ENCODE measurements at places on chromosomes 6 and 20.

DNA sequence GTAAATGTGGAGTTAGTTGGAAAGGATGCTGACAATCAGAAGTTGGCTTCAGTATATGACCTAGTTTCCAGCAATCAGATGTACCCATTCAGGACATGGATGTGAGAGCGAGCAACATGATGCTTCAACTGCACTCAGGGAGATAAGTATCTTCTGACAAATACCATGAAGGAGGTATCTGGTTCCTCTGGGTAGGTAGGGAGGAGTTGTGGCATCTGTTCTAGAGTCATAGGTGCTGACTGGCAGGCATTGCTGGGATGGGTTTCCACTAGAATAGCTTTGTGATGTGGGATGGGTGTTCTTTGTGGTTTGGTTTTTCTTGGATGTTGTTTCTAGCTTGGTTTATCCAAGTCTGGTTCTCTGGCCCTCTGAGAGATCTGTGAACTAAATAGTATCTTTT, 3.9 kb upstream of the REV3L start:
- no peak for DNase-seq

DNA sequence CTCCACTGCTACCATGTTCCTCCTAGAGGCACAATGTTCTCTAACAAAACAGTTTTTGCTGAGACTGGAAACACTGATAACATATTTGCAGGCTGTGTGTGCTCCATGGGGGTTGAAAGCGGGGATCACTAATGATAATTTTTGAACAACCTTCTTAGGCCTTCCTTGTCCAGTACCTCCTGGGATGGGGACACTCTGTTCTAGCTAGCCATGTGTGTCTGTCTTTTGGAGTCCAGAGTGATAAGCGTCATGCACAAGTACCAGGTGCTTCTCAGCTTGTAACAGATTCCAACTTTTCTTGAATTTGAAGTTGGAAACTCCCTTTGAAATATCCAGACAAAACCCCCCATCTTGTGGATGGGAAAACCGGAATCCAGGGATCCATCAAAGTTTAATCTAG, 15.2 kb downstream of the PI3 start:
- no peak for DNase-seq

DNA sequence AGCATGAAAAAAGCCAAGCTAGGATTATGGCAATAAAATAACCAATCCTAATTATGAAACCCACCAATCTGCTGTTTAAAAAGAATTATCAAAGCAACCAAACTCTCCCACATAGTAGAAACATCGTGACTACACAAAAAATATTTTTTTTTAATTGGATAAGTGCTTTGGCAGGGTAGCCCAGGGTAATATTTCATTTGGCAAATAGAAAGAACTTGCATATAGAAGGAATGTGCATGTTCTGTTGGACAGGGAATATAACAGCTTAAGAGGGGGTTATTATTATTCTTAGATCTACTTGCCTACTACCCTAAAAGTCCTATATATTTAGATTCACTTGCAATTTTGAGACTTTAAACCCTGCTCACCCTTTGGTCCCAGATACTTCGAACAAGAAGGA, 972 bp downstream of the GSTA3 start:
- DNase-seq = no peak

GRCh38 chr6:78867020-78867369, 356 bp upstream of the IRAK1BP1 start:
- DNase-seq = no peak

GRCh38 chr20:23533161-23533560, 35.1 kb downstream of the CST9L start:
- DNase-seq = no peak

DNA sequence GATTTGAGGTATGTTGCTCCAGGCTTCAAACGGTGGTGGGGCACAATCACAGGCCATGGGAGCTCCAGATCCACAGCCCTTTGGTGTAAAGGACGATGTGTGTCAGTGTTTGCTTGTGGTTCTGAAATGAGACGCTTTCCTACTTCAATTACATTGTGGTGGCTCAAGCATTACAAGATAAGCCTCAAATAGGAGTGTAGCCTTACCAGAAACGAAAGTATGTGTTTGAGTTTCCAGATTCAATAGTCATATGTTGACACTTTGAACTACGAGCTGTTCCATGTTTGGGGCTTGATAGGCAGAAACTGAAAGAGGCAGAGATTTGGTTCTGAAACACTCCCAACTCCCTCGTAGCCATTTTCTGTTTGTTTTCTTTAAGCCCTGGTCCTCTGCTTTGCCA, 187.1 kb downstream of the MYLK4 start:
- no peak for DNase-seq

- no peak for DNase-seq
These were observed 77.2 kb downstream of the GPR6 start for GRCh38 chr6:110055387-110055735.

- no peak for DNase-seq
These were observed 2.8 kb upstream of the E2F1 start for GRCh38 chr20:33688938-33689424.

GRCh38 chr6:33856655-33857054, 52.9 kb upstream of the MLN start:
- no peak for DNase-seq

GRCh38 chr20:31605031-31605901, at the start of gene ID1:
ID1 (plus strand) TSS chr20:31605289; CDS start chr20:31605388, 99 bp downstream.
- peak; percentile 95 for DNase-seq

GRCh38 chr6:161082215-161082614, 90.6 kb downstream of the MAP3K4 start:
- no peak for DNase-seq

- no peak for DNase-seq
These were observed 113.1 kb upstream of the DOK5 start for GRCh38 chr20:54362283-54362682.

- no peak for DNase-seq
These were observed 383.7 kb upstream of the CDH4 start for GRCh38 chr20:60868316-60868891.

DNA sequence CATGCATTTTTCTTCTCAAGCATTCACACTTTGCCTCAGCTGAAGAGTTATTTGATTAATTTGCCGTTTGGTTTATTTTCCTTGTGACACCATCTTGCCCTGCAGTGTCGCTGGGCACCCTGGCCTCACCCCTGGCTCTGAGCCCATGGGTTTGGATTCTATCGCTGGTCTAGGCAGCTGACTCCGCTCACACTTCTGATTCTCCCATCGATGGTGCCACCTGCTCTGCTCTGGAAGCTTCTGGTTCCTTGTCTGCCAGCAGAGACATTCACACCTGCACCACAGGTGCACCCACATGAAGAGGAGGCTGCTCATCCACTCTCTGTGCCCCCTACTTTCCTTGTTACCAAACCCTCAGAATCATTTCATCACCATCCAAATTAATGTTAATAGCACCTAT, 291.6 kb upstream of the CDH4 start:
- no peak for DNase-seq

- DNase-seq = peak; percentile 98
These were observed 15.2 kb upstream of the KCNK15 start for GRCh38 chr20:44730441-44730840.

DNA sequence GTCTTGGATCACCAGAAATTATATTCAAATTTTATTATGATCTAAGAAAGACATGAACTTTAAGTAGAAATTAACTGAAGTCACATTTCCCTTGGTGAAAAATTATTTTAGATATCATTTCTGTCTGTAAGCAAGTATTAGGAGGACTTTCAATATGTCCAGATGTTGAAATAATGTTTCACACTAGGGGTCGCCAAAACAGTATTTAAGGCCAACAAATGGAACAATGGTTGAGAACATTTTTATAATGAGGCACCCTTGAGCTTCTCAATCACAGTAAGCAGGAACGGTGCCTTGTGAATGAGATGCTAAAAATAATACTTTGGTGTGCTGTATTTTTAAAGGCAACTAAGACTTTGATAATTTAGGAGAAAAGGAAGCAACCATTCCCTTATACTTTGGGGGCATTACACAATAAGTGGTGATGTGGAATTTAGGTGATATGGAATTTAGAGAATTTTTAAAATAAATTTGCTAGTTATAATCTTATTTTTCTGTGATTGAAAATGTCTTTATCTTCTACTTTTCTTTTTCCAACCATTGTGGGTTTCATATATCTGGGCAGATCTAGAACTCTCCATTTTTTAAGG, 9.6 kb upstream of the SF3B5 start:
- DNase-seq = peak; percentile 79

GRCh38 chr20:25543068-25543467, 42.3 kb downstream of the NINL start:
- peak; percentile 43 for DNase-seq

GRCh38 chr20:43752561-43753301, 25.9 kb upstream of the GTSF1L start:
- peak; percentile 83 for DNase-seq

- DNase-seq = no peak
These were observed 73.9 kb upstream of the DUSP22 start for GRCh38 chr6:218153-219018.

DNA sequence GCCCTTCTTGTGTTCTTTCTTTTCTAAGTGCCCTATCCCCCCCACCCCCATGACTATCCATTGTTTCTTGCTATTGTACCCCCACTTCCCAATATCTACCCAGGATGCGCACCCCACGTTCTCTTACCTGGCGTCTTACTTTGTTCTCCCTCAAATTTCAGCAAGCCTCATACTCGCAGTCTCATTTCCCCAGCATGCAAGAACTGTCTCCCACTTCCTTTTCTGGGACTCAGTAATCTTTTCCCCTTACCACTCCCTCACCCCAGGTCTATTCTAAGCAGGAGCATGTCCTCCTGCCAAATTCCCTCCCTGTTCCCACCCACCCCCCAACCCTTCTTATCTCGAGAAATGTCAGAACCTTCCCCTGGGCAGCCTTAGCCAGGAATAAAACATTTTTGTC, 1.7 kb upstream of the EHMT2 start:
- DNase-seq = no peak

DNA sequence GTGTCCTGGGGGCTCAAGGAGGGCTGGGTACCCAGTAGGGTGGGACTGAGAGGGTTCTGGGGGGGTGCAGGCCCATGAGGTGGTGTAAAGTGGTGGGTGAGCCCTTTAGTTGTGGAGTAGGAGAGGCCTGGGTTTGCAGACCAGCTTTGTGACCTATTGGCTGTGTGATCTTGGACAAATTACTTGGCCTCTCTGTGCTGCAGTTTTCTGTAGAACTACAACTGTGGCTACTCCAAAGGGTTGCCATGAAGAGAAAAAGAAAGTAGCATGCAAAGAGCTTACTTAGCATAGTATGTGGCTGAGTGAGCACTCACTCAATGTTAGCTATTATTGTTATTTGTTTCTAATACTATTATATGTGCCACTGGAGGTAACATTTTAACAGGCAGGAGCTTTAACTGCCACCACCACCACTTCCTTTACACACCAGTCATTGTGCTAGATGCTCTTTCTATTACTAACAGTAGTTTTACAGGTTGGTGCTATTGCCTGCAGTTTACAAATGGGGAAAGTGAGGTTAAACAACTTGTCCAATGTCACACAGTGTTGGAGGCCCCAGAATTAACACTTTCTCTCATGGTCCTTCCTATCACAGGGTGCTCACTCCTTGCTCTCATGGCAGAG, 286.8 kb downstream of the DHX35 start:
- no peak for DNase-seq

DNA sequence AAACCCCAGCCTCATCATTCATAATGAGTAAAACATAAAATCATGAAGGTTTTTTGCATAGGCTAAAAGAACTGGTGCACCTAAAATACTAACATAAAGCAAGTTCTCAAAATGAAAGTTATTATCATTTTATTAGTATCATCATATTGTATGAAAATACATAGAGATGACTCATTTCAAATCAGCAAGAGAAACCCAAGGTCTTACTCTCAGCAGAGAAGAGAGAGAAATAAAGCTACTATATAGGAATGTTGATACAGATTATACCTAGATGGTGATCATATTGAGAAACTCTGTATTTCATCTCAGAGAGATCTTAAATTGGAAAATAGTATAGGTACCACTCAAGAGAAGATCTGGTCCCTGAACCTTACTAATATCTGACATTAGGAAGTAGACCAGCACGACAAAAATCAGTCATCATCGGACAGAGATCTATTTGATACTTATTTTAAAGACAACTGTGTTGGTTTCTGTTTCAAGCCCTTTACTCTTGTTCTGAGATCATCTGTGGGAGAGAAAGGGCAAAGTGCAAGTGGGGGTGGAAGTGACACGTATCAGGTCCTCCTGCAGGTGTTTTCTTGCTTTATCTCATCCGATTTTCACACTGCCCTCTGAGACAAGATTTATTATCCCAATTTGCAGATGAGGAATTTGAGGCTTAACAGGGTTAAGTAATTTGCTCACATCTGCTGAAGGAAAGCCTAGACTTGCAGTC, 532.3 kb downstream of the MAFB start:
- DNase-seq = no peak

DNA sequence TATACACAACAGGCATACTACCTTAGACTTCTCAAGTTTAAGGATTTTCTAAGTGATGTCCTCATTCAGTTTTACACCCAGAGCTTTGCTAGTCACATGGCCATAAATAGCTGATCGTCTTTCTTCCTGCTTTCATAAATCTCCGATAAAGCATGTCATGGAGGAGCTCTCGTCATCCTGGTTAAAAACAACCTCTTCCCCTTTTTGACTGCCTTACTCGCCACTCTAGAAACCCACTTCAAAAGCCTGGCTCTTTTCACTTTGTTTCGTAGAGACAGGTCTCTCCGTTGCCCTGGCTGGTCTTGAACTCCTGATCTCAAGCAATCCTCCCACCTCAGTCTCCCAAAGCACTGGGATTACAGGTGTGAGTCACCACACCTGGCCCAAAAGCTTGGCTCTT, 67.0 kb upstream of the SMIM29 start:
- DNase-seq = no peak

DNA sequence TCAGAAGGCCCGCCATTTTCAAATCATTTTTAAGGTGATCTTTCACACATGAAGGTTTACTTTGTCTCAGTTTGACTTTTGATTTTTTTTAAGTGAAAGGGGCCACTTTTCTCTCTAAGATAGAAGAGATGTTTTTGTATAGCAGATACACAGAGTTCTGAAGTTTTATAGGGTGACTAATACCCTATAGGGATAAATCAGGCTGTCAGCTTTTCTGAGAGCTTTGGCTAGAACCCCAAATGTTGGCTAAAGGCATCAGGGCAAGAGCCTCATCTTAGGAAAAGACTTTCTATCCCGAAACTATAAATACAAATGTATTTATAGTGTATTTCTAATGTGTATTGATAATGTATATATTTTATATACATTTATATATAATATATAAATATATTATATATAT, 181.4 kb downstream of the TBX18 start:
- peak; percentile 40 for DNase-seq

DNA sequence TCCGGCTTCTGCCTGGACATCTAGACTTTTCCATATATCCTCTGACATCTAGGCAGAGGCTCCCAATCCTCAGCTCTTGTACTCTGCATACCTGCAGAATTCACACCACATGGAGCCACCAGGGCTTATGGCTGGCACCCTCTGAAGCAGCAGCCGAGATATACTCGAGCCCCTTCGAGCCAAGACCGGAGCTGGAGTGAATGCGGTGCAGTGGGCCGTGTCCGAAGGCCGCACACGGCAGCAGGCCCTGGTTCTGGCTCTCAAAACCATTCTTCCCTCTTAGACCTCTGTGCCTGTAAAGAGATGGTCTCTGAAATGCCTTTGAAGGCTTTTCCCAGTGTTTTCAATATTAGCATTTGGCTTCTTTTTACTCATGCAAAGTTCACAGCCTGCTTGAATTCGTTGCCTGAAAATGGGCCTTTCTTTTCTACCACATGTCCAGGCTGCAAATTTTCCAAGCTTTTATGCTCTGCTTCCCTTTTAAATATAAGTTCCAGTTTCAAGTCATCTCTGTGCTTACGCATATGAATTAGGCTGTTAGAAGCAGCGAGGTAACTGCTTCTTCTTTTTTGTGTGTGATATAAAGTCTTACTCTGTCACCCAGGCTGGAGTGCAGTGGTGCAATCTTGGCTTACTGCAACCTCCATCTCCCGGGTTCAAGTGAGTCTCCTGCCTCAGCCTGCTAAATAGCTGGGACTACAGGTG, 3.8 kb upstream of the SIRPB1 start:
- DNase-seq = no peak

All from fibroblast of skin of scalp (primary cell).